ENCODE measurements at places on chromosomes 12 and 14.

DNA sequence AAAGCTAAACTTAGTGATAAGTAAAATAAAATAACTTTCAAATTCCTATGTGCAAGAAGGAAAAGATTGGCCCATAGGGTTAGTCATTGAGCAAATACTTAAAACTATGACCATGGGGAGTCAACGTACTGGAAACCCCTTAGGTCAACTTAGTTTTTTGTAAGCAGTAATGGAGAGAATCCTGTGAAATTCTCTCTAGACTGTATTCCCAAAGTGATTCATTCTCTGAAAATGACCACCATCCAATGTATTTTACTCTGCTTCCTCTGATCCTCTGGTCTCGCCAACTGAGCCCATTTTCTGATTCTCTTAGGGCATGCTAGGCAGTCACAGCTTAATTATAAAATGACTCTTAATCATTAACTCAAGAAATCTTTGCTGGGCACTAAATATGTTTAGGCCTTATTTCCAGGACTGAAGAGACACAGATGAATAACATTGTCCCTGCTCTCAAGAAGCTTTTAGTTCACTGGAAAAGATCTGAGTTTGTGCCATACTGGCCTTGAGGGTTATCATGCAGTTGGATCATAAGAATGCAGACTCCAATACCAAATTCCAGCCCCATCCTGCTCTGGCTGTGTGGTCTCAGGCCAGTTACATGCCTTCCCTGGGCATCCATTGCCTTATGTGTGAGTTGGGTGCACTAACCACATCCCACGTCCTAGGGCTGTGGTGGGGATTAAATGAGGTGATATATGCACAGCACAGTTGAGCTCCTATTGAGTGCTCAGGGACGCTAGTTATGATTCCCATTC, 732.4 kb downstream of the AACS start:
- no peak for ATAC-seq

- no peak for ATAC-seq
These were observed 68.7 kb downstream of the SERPINA3 start for GRCh38 chr14:94680862-94681288.

DNA sequence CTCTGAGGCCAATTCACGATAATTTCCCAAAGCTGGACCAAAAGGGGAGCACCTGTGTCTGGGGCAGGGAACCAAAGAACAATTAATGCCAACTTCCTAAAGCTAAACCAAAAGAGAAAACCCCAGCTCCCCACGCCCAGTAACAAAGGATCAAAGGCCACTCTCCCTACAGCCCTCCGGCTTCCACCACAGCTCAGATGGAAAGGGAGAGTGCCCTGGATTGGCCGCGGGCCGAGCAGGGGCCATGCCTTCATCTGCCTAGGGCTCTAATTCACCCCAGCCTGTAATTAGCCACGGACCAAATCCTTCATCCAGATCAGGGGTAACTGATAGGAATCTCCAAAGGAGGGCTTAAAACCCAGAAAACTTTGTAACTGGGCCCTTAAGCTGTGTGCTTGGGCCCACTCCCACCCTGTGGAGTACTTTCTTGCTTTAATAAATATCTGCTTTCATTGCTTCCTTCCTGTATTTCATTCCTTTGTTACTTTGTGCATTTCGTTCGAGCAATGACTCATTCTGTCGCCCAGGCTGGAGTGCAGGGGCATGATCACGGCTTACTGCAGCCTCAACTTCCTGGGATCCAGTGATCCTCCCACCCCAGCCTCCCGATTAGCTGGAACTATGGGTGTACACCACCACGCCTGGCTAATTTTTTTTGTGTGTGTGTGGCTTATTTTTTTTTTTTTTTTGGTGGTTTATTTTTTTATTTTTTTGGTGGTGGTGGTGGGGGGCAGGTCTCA, 65.5 kb upstream of the PPP4R3A start:
- no peak for ATAC-seq

DNA sequence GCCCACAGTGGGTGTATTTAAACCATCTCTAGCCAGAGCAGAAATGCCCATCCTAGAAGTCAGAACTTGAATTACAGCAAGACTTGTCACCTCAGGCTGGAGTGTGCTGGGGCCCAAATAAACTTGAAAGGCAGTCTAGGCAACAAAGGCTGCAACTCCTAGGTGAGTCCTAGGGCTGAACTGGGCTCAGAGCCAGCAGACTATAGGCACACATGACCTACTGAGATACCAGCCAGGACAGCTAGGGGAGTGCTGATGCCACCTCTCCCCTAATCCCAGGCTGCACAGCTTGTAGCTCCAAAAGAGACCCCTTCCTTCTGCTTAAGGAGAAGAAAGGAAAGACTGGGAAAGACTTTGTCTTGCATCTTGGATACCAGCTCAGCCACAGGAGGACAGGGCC, 106.0 kb downstream of the TXNDC16 start:
- no peak for ATAC-seq

DNA sequence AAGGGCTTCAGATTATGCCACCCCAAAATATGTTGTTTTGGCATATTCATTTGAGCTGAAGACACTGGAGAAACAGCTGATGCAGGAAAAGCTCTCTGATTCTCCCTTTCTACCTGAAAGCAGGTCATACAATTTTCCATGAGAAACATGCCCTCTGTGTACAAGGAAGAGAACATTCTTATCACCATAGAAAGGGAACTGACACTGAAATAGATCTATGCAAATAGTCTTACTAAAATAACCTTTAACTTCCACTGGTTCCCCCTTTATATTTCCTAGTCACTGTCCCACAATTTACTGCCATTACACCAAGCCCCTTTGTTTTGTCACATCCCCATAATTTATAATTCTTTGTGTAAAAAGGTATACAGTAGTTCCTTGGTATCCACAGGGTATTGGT, 9.6 kb upstream of the PHC1 start:
- ATAC-seq, result no peak

DNA sequence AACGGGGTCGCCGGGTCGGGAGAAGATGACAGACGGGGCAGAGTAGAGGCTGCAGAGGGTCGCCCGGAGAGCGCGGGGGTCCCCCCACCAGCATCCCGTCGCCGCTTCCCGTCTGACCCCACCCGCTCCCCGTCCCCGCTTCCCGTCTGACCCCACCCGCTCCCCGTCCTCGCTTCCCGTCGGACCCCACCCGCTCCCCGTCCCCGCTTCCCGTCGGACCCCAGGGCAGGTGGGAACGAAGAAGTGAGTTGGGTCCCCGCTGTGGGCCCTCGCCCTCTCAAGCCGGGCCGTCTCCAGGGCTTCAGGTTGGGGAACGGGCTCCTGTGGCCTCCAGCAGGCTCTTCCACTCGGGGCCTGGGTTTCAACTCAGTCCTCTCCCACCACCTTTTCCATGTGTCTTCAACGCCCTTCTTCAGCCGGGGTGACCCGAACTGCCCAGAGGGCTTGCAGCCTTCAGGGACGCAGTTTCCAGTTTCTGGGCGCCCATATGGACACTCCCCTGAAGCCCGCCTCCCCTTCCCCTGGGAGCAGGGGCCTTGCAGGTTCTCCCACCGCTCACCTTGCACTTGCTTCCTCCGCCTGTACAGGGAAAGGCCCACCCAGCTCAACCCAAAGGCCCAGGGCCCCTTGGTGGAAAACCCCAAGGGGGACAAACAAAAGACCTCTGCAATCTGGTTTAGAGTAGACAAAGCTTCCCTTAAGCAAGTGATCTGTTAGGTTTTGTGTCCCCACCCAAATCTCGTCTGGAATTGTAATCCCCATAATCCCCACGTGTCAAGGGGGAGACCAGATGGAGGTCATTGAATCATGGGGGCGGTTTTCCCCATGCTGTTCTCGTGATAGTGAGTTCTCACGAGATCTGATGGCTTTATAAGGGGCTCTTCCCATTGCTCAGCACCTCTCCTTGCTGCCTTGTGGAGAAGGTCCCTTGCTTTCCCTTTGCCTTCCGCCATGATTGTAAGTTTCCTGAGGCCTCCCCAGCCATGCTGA, 66.5 kb downstream of the TNFAIP2 start:
- peak; percentile 36 for ATAC-seq

DNA sequence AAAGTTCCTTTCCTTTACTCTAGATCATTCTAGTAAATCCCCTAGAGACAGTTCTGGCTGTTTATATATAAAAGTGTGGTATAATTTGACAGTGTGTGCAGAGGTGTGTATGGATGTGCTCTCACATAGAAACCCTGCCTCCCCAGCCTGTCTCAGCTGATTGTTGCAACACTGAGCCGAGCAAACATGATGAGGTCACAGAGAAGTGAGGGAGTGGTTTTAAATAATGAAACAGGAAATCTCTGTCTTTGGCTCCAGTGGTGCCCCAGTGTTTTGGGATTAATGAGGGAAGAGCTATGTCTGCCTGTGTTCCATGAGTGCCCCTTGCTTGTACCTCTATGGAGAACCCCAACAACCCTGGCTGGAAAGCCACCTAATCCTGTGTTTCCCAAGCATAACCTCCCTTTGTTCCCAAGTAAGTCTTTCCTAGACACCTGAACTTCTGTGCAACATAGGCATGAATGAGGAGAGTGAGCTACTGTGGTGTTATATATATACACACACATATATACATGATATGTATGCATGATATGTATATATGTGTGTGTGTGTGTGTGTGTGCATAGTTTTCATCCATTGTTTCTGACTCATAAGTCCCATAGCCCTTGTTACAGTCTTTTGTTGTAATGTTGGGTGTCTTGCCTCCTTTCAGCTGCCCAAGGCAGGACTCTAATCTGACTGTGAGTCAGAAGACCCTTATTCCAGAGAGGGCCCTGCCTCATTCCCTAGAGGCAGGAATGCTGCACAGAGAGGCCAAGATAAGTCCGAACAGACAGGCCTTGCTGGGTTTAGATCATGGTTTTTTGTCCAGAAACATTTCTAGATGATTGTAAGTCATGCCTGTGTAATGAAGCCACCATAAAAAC, 18.0 kb downstream of the TRAF3 start:
- ATAC-seq, result peak; percentile 71

DNA sequence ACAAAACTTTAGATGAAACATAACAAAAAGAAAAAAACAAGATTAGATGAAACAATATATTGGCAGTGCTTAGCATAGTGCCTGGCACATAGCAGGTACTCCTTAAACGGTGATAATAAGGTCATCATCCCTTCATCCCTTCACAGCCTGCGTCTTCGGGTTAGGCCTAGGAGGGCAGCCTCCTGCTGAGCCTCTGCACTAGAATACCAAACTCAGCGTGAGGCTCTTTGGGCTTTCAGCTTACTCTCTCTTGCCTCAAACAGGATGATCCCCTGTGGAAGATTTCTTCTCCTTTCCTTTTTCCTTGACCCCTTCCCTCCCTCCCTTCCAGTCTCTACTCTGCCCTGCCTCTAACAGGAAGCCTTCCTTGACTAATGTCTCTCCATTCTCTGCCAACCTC, 14.4 kb upstream of the FIGNL2 start:
- no peak for ATAC-seq

DNA sequence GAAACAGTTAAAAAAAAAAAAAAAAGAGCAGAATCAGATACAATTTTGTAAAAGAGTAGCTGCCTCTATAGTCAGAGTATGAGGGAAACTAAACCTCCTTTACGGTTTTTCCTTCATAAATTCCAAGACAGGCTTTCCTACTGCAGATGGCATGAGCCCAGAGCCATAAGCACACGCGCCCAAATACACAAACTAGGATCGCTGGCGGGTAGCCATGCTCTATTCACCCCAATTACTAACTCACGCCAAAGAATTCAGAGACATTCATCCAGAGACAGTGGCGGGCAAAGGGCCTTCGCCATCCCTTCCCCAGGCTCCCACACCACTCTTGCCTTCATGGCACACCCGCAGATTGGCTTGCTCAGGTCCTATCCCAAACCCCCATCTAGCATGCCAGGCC, 48.2 kb downstream of the MOK start:
- ATAC-seq, result no peak

GRCh38 chr12:54246011-54246641, 33.8 kb downstream of the CBX5 start:
- ATAC-seq, result no peak

DNA sequence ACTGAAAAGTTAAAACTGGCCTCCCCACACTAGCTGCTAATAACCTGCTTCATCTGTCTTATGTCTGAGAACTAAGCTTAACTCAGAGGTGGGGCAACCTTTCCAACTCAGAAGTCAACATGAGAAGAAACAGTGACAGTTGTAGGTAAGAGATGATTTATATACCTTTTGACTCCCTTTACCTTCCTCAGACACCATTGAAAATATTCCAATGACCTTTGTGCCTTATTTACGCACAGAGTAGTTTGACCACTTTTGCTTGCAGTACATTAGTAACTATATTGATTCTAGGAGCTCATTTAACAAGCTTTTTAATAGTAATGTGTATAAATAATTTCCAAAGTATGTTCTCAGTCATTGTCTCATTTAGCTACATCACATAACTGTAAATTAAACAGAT, 77.6 kb downstream of the ALX1 start:
- no peak for ATAC-seq

- no peak for ATAC-seq
These were observed 1042.2 kb downstream of the BCL11B start for GRCh38 chr14:98229656-98230366.

- ATAC-seq, result peak; percentile 73
These were observed 1.8 kb upstream of the BHLHE41 start for GRCh38 chr12:26126340-26127284.

GRCh38 chr12:113555226-113555625, 83.6 kb upstream of the LHX5 start:
- no peak for ATAC-seq

DNA sequence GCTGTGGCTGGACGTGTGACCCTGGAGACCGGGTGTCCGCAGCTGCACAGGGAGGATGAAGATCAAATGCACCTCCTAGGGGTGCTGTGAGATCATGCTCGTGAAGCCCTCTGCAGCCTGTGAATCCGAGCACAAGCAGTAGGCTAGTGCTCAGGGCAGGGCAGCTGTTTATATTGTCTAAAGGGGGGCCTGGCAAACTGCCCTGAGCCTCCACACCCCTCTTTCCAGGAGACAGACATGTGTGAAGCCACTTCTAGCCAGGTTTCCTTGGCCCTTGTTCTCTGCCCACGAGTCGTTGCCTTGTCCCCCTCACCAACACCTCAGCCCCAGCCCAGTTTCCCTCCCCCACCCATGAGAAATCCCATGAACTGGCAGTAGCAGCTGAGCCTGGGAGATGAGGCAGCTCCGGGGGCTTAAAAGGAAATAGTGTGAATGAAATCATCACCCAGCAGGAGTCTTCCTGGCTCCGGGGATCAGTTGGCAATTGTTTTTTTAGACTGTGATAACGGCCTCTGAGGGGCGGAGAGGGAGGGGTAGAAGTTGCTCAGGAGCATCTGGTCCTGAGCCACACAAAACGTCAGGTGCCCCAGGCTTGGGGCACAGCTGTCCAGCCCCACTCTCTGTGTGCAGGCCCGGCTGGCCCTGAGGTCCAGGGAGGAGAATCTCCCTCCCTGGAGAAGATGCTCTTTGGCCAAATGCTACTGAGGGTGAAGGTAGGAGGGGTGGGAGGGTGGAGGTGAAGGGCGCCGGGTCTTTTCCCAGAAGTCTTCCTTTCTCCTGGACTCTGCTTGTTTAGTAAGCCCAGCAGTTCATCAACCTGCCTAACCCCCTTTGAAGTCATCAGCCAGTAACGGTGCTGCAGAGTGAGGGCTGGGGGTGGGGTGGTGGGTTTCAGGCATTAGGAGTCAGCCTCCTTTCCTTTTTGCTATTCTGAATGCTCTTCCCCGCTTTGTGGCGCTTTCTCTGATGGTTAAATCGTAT, 4.0 kb downstream of the FGF6 start:
- no peak for ATAC-seq

DNA sequence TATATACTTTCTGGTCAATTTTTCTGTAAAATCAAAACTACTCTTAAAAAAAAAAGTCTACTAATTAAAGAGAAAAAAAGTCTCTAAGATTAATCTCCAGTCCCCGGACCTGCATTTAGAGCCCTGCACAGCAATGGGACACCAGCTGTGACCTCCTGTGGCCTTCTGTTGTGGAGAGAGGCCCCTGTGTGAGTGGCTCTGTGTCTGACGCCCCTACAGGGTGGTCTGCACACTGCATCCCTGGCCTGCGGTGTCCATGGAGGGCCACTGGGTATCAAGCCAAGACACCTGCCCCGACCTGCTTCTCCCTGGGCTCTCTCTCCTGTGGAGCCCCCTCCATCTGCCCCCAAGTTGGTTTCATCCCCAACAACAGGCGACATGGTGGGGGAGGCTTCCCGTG, 248.0 kb upstream of the DIO3 start:
- ATAC-seq, result no peak
